ENCODE measurements at places on chromosomes 16 and 17.

- no peak for DNase-seq
Measured at GRCh38 chr16:8858994-8859912, 9.6 kb downstream of the CARHSP1 start.

GRCh38 chr16:76926595-76926994 is 264.4 kb upstream of the MON1B start:
- DNase-seq = no peak

DNA sequence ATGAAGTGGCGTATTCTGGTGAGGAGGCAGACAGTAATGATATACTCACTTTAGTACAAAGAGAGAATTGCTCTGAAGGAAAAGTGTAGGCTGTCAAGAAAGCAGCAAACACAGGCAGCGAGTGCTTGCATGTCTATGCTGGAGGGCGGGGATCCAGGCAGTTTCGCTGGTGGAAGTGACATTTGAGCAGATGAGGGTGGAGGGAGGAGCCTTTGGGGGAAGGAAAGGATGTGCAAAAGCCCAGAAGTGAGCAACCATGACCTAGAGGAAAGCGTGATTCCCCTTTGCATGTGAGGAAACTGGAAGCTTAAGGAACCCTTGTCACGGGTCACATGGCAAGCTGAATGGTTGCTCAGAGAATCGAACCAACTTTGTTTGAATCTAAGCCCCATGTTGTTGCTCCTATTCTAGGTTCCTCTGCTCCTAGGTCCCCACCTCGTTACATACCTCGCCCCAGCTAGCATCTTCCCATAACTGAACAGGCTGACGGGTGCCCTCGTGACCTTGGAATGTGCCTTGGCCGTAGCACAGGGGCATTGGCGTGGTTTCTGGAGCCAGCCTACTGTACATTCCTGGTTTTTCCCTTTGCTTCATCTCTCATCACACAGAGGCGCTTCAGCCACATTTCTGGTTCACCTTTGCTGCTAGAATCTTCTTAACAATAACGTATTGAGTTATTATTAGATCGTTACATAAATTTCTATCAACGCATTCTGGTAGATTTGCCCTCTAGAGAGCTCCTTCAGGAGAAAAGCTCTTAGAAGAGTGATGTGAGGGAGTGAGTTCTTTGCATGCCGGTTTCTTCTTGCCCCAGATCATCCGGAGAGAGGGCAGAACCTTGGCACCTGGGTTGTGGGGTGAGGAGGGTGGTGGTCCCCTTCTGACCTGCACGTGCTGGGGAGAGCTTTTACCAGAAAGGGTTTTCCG is 191.8 kb downstream of the SNX29 start:
- no peak for DNase-seq

DNA sequence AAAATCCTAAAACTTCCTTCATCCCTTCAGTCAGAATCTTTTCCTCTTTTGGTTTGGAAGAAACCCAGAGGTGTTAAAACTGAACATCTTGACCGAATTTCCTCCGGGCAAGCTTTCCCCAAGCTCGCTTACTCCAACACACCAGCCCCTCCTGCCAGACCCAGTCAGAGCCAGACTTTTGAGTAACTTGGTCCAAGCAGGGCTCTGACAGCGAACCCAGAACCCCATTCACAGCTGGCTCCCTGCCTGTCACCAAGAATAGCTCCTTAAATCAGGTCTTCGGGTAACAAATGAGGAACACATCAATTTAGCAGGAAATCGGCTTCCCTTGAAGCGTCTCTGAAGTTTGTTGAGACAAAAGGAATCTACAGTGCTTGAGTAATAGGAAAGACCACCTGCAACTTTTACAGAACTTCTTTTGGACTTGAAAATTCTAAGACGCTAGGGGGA is 27.3 kb downstream of the GAS7 start:
- DNase-seq = peak; percentile 19

DNA sequence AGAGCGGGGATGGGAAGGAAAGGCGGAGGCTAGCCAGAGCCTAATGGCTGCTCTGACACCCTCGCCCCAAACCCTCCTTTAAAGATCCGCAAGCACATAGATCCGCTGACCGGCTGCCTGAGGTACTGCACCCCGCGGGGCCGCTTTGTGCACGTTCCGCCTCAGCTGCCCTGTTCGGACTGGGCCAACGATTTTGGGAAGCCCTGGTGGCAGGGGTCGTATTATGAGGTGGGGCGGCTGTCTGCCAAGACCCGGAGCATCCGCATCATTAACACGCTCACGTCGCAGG is 663 bp downstream of the CYB5D1 start:
- peak; percentile 34 for DNase-seq

DNA sequence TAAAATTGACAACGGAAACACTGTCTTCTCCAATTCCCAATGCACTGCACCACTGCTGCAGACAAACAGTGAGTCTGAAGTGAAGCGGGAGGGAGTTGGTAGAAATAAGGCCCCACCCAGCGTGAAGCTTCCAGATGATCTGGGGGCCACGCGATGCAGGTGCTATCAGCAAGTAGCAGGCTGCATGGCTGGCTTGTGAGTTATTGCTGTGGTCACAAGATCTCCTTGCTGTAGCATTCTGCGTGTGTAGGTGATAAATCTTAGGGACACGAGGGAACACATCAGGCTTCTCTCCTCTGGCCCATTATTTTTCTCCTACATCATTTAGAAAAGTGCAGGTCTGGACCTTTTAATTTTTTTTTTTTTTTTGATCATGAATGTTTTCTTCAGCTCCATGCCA is 407.6 kb downstream of the TMEM114 start:
- no peak for DNase-seq

DNA sequence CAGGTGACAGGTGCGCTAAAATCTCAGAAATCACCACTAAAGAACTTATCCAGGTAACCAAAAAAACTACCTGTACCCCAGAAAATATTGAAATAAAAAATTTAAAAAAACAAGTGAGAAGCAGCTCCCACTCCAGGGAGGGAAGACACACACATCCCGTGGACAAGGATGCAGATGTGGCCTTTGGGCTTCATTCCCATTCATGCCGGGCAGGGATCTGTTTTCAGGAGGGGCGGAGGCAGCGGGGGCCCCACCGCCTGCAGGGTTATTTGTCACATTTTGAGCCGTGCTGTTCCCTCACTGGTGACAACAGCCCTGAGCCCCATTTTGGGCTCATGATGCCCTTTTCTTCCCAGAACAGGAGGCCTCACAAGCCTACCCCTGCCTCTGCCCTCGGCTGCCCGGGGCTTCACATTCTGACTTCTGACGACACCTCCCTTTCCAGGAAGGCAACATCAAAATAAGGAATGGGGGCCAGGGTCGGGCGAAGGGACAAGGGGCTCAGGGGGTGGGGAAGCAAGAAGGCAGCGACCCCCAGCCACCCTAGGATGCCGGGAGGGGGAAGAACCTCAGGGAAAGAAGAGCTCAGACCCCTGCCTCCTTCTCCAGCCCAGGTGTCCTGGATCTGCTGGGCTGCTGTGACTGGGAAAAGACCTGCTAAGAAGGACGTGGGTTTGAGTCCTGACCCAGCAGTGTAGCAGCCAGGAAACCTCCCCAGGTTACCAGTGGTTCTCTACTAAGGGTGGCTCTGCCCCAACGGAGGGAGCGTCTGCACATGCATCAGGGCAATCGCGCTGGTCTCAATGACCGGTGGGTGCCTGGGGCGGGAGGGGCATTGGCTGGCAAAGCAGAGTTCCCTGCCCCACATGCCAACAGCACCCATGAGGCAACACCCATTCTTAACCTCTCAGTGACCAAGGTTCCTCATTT is 2.3 kb upstream of the CD79B start:
- DNase-seq = no peak

DNA sequence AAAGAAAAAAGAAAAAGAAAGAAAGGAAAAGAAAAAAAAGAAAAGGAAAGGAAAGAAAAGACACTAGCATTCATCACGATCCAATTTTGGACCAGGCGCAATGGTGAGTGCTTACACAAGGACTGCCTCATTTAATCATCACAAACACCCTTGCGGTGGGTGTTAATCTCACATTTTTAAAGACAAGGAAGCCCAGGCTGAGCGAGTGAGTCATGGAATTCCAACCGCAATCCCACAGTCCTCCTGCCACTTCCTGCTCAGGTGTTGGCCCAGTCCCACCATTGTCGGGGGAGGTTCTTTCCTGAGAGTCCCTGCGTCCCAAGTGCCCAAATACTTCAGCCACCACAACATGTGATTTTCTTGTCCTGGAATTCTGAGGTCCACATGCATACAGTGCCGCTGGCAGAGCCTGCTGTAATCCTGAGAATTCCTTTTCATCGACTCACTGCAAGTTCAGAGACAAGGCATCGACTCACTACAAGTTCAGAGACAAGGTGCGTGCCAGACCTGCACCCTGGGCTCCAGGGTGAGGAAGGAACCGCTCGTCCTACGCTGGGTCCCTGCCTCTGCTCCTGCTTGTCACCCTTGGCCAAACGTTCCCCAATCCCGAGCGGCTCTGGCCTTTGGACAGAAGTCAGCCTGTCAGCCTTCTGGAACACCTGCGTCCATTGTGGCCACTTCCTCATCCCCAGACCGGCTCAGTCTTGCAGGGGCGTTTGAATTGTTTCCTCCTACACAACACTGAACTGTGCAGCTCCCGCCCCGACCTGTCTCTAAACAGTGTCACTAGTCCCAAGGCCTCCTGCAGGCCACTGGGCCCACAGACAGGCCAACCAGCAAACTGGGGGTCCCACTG is 5.8 kb downstream of the ZG16B start:
- peak; percentile 8 for DNase-seq

- peak; percentile 15 for DNase-seq
Measured at GRCh38 chr17:31394544-31394943, 3.1 kb downstream of the RAB11FIP4 start.

- no peak for DNase-seq
Measured at GRCh38 chr16:21722771-21723455, 59.1 kb downstream of the OTOA start.

Measured in anterior cingulate cortex (tissue), 58 donors.